HCT116 (cell line): ENCODE measurements at places on chromosomes 6 and 20. TPM values are rescaled to one million over a fixed set of nuclear protein-coding genes. Genes with fewer than 3 reads are reported as not detected.

GRCh38 chr6:109690373-109690736 lies 647 bp downstream of the AK9 start:
- DNase-seq = no peak

DNA sequence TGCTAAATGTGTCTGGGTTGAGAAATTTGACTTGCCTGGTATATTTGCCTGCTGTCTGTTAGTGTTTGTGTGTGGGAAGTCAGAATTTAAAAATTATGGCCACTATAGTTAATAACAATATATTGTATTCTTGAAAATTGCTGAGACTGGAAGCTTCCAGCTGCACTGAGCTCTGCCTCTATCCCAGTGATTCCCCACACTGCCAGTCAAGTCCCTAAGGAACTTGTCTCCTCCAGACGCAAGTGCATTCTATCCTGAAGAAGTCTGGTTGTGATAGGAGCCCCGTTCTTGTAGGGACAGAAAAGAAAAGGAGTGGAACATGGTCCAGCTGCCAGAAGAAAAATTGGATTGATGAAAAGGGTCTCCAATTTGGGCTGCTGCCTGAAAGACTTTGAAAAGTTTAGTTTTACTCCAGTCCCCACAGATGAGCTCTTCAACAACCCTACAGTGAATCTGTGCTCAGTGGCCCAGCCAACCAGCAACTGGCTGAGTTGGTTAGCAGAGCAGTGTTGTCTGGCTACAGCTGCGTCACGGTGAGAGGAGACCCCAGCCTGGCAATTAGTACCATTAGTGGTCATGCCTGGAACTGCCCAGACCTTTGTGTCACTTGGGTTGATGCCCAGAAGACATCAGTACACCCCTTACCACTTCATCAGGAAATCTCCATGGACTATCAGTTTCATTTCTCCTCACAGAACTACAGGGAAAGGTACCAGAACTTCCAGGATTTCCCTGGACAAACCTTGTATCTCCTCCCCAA lies 183.1 kb upstream of the MCHR2 start:
- no peak for DNase-seq

GRCh38 chr6:107786709-107787588 lies 37.2 kb downstream of the SCML4 start:
- no peak for DNase-seq

- DNase-seq = no peak
These were observed 59.2 kb downstream of the RBM38 start for GRCh38 chr20:57450419-57450818.

GRCh38 chr20:40810332-40811000 lies 121.4 kb upstream of the MAFB start:
- no peak for DNase-seq

DNA sequence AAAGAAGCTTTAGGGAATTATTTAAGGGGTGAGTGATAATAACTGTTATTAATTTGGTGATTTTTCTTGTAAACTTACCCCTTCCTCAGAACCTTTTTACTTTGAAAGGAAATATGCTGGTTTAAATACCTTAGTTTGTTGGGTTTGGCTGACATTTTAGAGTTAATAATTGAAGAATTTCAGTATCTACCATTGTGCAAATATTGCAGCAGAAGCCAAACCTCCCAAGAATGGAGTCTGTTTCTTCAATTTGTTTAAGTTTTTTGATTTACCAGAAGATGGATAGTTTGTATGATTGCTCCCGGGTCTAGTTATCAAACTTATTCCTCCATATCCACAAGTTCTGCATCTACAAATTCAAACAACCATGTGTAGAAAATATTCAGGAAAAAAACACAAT lies 77.1 kb downstream of the ATRN start:
- DNase-seq = no peak

DNA sequence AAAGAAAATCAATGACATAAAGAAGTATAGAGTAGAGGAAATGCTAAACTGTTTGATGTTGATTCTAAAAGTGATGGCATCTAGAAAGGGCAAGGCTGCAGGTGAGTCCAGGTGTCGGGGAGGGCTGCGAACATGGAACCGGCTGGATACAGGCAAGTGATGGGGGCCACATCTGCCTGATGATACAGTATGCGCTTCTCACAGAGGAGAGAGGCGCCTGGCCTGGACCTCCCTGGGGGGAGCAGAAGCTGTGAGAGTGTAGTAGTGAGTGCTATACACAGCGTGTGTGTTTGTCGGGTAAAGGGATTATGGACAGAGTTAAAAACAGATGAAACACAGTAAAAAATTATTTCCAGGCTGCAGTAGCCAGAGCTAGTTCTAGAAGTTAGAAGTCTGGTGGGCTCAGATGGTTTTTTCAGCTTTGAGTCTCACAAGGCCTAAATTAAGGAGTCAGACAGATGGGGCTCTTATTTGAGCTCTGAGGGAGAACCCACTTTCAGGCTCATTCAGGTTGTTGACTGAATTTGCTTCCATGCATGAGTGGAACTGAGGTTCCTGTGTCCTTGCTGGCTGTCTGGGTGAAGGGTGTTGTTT lies 195.8 kb upstream of the ARG1 start:
- DNase-seq = no peak

DNA sequence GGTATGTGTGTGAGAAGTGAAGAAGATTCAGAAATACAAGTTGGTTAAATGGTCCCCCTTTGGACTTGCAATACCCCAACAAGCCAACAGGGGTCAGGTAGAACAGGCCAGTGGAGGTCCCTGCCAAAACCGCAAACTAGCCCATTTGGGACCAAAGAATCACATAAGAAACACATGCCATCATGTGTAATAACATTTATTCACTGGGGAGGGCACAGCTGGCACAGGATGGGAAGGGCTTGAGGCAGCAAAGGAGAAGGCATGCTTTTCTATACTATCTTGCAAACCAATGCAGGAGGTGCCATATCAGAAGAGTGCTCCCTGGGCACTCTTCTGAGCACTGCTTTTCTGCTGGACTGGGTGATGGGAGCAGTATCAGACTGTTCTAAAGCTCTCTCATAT lies 116.1 kb upstream of the TRAF3IP2 start:
- peak; percentile 13 for DNase-seq

DNA sequence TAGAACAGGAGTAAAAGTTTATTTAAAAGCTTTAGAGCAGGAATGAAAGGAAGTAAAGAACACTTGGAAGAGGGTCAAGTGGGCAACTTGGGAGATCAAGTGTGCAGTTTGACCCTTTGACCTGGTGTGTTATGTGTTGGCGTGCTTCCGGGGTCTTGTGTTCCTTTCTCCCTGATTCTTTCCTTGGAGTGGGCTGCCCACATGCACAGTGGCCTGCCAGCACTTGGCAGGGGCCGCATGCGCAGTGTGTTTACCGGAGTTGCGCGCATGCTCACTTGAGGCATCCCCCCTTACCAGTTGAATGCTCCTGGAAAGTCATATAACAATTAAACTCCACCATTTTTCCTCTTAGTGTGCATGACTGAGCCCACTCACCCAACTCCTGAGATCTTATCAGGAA lies 160.3 kb downstream of the ADAT2 start:
- DNase-seq = no peak

- no peak for DNase-seq
These were observed 93.6 kb downstream of the ARMC2 start for GRCh38 chr6:108941859-108942258.

DNA sequence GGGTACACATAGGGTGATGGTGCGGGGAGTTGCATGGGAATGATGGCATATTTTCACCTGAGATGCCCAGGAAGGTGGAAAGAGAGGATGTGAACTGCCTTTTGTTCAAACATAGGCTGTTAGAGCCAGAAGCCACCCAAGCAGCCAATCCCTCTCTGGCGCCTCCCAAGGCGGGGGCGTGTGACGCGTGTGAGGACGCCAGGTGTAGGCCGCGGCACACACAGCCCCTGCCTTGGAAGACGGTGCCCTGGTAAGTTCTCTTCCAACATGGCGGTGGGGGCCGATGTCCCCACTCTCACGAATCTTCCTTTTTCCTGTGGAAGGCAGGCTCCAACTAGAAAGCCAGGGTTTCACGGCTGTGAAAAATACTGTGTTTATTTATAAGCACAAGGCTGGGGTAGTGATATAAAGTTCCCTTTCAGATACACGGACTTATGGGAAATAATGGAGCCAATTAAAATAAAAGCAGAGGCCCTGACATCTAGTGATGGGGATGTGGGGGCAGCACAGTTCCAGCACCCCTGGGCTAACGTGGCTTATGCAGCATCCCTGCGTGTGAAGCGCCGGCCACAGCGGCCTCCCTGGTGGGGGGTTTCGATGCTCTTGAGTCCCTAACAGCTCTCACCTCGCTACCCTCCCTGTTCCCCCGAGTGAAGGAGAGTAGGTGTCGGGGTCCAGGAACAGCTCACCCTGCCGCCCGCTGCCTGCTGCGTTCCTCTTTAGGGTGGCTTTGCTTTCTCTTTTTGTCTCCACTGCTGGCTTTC lies 28.3 kb downstream of the CDH4 start:
- DNase-seq = no peak

GRCh38 chr6:170037541-170038250 lies 253.2 kb downstream of the DLL1 start:
- no peak for DNase-seq

DNA sequence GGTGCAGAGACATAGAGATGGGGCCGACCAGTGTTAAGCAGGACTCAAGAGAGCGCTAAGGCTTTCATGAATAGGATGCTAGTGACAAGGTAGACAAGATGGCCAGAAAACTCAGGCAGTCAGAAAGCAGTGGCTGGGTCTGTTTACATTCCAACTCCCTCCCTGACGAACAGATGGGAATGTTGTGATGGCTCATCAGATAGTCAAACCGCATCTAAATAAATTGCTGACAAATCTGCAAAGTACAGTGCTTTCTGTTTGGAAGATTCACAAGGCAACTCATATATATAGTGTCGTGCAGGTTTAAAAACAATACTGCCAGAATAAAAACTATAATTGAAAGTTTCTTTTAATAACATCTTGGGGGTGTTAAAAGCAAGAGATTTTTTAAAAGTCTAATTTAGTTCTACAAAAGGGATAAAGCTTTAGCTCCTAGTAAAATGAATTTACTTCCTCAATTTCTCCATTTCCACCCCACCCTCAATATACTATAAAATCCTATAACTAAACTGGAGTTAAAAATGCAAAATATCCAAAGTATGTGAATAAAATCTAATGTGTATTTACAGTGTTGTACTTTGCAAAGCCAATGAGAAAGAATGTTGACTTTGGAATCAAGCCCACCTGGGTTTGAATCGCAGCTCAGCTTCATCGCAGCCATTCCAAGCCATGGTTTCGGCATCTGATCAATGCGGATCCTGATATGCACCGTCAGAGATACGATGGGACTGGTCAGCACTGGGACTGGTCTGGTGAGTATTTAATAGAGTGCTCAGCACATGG lies 247.3 kb upstream of the PDE10A start:
- DNase-seq = no peak

DNA sequence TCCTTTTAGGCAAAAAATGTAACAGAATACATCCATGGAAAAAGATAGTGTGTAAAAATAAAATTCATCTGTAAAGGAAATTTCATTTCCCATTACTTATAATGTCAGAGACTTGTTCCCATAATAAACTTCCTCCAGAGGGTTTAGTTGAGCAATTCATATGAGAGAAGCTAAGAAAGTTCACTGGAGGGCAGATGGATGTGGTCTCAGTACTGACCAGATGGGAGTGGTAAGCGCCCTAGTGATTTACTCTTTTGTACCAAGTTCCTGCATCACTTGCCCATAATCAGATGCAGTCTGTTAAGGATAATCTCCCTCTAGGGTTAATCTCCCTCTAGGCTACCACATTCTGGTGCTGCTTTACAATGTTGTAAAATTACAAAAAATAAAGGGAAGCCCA lies 61.7 kb downstream of the ESF1 start:
- DNase-seq = no peak

GRCh38 chr6:154230910-154231595 lies 125.5 kb downstream of the IPCEF1 start:
- no peak for DNase-seq

- DNase-seq = no peak
These were observed 45.7 kb upstream of the TXNDC5 start for GRCh38 chr6:7956257-7956656.

DNA sequence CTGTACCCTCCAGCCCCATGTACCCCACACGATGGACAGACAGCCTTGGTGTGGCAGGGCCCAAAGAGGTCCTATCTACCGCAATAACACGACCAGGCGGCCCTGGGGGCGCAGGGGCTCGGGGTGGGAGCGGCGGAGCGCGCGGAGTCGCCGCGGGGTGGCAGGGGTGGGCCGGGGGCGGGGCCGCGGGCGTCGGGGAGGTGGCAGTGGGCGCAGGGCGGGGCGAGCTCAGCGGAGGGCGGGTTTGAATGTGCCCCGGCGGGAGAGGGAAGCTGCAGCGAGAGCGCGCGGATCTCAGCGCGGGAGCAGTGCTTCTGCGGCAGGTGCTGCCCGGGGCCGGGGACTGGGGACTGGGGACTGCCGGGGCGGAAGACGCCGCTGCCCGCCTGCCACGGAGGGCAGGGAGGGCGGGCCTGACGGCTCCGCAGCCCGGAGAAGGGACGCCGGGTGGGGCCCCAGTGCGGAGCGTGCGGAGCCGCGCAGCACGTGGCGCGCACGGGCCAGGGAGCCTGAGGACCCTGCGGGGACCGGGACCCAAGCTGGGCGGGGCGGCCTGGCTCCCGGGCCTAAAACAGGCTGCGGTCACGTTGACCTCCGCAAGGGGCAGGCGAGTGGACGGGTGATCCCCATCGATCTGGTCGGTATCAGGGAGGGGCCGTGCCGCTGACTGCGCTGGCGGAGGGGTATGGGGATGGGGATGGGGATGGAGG lies at the start of gene SLC29A1:
Gene SLC29A1 (plus strand): TSS at position 277 of the 710 bp plus-strand sequence. CDS start 3,719 bp downstream, outside the sequence.
- no peak for DNase-seq

DNA sequence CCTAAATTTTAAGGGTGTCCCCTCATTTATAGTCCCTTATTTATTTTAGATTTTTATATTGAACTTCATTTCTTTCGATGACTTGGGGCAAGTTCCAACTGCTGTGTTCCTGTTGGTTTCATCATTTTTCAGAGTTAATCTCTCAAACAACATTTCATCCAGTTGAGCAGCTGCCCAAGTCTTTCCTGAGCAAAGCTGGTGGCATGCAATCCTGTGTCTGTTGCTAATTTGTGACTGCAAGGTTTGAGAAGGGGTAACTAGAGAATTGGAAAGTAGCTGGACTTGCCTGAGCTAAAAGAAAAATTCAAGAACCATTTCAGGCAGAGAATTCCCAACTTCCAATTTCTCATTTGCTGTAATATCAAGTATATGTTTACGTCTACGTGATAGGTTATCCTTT lies 881.5 kb upstream of the SLC35B3 start:
- no peak for DNase-seq

- DNase-seq = no peak
These were observed 58.0 kb downstream of the TBXT start for GRCh38 chr6:166109608-166110007.

SLC4A11 gene
- 22.7 TPM for total RNA-seq

MEP1A gene
- total RNA-seq = not detected

PRICKLE4 gene
- 2.9 TPM for total RNA-seq

APOM gene
- 2.2 TPM for total RNA-seq

CCN6 gene
- not detected for total RNA-seq

PTGIS gene
- total RNA-seq = 0.25 TPM

PACRG gene
- 0.71 TPM for total RNA-seq

COL9A3 gene
- total RNA-seq = 29.7 TPM

HLA-DRB5 gene
- not detected for total RNA-seq

RNF144B gene
- 2.1 TPM for total RNA-seq

ENPP1 gene
- total RNA-seq = 6.5 TPM

ATP6V1G2 gene
- 1.8 TPM for total RNA-seq

SALL4 gene
- total RNA-seq = 1.9 TPM

FAM209B gene
- total RNA-seq = not detected

OR2B6 gene
- 0.25 TPM for total RNA-seq

LTB gene
- total RNA-seq = 0.64 TPM

LAMA4 gene
- total RNA-seq = 2.2 TPM

BEND6 gene
- 4.0 TPM for total RNA-seq
